Suppressor macrophage treated with lipopolysaccharide for 4 hours (primary cell): ENCODE measurements at places on chromosomes 11 and 22.
A peak's percentile ranks its signal among the peaks of the same experiment; 100 is the strongest.

DNA sequence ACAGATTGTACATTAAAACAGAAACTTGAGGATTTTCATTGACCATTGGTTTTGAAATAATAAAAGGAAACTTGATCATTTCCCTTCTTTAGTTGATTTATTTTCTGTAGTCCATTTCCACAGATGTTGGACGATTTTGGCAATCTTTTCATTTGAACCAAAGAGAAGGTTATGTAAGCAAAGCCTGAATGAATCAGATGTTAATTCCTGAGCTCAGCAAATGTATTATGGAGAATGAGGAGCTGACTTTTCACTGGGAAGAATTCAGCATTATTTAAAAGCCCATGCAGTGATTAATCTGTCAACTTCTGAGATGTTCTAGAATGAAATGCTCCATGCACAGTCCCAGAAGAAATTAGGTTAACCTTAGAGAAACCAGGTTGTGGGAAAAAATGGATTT lies 29.0 kb downstream of the ELMOD1 start:
- no peak for DNase-seq

- peak; percentile 84 for DNase-seq
Observed at GRCh38 chr22:32528984-32529982, 54.7 kb downstream of the FBXO7 start.

GRCh38 chr11:10263929-10264328 lies 30.1 kb downstream of the SBF2 start:
- DNase-seq: no peak

DNA sequence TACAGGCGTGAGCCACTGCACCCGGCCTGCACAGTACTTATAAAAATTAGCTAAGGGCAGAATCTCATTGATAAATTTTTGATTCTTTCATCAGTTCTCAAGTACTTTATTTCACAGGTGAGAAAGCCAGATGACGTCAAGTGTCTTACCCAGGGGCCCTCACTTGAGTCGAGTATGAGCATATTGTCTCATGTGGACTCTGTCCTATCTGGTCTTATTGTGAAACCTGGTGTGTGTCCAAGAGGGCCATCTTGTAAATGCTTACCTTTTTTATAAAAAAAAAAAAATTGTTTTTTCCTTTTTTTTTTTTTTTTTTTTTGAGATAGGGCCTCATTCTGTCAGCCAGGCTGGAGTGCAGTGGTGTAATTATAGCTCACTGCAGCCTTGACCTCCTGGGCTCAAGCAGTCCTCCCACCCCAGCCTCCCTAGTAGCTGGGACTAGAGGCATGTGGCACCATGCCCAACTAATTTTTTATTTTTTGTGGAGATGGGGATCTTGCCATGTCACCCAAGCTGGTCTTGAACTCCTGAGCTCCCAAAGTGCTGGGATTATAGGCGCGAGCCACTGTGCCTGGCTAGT lies 6.0 kb downstream of the ACO2 start:
- no peak for DNase-seq

- no peak for DNase-seq
Observed at GRCh38 chr11:19079643-19080440, 19.3 kb upstream of the MRGPRX2 start.

GRCh38 chr11:134586726-134587125 lies 174.7 kb upstream of the B3GAT1 start:
- no peak for DNase-seq

- DNase-seq: no peak
Observed at GRCh38 chr11:49221112-49221511, 12.7 kb upstream of the FOLH1 start.

- peak; percentile 81 for DNase-seq
Observed at GRCh38 chr11:113184498-113184897, 129.9 kb upstream of the TTC12 start.

DNA sequence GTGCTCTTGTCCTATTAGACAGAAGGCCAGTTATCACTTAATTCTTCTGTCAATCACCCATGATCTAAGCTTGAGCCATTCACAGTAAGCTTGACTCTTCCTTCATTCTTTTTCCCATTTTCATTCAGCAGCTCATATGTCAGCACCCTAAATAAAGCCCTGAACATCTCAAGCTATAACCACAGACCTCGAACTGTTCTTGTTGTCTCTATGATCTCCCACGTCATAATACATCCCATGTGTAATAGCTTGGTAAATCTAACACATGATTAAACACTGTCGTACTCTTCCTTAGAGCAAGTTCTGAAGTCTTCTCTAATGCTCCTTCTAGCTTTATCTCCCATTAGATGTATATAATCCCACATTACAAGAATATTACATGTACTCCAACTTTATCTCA lies 14.4 kb downstream of the MUC15 start:
- no peak for DNase-seq

GRCh38 chr22:44472598-44472997 lies 25.4 kb downstream of the RTL6 start:
- no peak for DNase-seq

GRCh38 chr11:101757741-101758140 lies 157.1 kb upstream of the CEP126 start:
- no peak for DNase-seq

DNA sequence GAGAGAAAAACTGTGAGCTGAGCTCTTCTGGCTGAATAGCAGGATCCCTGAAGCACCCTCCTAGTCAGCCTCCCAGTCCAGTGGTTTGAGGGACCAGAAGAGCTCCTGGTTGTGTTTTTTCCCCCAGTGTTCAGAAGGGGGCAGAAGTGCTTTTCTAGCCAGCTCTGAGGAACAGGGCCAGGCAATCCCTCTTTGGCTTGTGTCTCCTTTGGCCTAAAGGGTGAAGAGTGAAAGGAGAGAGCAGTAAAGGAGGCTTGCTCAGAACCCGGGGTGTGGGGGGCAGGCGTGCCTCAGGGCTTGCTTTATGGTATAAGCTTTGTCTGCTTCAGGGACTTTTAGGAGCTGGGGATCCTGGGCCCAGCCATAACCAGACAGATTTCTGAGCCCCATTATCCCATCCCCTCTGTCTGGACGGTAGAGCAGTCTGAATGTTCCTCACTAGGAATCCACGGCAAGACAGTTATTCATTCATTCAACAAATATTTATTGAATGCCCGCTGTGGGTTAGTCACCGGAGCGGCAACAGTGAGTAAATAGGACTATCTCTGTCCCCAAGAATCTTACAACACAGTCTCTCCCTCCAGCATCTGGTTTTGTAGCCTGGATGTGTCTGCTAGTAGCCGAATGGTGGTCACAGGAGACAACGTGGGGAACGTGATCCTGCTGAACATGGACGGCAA lies 14.5 kb downstream of the ACP2 start:
- peak; percentile 68 for DNase-seq

- DNase-seq: no peak
Observed at GRCh38 chr11:66471142-66471541, 4.4 kb downstream of the PELI3 start.

DNA sequence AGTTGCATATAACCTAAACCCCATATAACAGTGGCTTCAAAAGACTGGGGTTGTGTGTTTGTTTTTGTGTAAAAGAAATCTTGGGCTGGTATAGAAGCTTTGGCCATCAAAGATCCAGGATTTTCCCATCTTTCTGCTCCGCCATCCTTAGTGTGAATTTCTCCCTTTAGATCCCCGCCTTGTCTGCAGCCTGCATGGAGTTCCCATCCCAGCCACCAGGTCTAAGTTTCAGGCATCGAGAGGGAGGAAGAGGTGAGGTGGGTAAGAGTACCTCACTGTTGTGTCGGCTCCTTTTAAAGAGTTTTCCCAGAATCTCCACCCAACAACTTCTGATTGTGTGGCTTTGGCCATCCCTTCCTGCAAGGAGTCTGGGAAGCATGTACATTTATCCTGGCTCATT lies 195.5 kb upstream of the SORL1-AS1 start:
- DNase-seq: no peak

DNA sequence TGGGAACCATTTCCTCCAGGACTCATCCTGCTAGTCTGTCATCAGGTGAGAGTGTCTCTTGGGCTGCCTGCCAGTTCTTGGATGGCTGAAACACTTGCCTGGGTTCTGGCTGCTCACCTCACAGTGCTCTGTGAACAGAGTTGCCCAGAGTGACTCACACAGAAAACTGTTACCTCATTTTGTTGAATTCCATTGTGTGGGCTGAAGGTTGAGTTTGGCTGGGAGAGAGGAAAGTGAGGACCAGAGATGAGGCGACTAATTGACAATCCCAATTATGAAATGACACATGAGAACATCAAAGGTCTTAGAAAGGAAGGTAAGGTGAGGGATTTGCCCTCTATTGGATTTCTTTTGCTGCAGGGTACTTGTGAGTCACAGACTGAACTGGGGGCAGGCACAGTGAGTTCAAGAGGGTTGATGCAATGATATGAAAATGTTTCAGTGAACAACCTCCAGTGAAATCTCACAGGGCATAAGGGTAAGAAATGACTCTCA lies 20.2 kb upstream of the CALCB start:
- no peak for DNase-seq

GRCh38 chr11:12631651-12632050 lies 42.6 kb upstream of the TEAD1 start:
- DNase-seq: no peak

DNA sequence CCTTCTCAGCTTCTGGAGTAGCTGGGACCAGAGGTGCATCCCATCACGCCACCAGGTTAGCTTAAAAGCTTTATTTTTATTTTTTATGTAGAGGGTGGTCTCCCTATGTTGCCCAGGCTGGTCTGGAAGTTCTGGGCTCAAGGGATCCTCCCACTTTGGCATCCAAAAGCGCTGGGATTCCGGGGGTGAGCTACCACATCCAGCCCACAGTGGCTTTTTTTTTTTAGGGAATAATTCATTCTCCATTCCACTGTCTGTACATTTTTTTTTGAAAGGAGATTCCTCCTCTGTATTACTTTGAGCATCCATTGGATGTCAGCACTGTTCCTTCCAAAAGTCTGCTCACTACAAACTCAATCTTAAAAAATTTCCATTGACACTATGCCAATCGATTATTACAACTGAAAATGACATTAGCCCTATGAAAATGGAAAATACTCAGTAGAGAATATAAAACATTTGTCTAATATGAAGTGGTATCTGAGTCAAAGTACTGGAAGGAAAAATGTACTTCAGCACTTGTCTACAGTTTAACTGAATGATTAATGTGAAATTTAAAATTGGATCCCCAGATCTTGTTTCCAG lies 1.3 kb upstream of the LPXN start:
- peak; percentile 28 for DNase-seq

GRCh38 chr11:105786741-105787140 lies 176.9 kb downstream of the GRIA4 start:
- no peak for DNase-seq

DNA sequence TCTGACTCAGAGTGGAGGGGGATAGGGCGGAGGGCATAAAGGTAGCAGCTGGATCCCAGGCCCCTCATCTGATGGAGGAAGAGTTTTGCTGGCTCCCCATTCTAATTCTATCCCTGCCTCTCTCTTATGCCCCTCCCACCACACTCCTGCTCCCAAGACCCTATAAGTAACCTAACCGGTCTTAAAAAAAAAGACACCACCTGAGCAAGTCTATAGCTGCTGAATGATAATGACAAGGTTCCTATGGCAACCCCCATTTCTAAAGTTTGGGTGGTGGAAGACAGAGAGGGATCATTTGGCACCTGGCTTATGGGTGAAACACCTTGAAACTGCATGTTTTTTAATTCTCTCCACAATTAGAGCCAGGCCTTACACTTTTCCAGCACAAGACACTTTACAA lies 69.6 kb downstream of the LARGE1 start:
- no peak for DNase-seq
